ENCODE measurements at places on chromosomes 4 and X.

DNA sequence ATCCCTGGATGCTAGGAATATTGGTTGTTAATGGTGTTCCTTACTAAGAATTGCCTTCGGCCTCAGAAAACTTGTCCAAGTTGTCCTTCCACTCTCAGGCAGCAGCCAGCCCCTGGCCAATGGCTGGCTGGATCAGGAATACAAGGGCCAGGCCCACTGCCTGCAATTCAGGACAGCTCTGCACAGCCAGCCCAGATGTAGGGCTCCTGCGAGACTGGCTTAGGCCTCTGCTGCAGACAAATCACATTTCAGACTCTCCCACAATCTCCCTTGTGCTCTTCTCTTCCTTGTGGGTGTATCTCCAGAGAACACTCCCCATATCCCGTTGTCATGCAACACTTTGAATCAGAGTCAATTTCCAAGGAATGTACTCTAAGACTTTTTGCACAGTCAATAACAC lies 747.6 kb upstream of the FTHL17 start:
- H3K36me3 ChIP-seq: no peaks in the 10 kb centered on the region
- H3K4me3 ChIP-seq: no peak overlapping the region
- H3K4me1 ChIP-seq: no peaks in the 10 kb centered on the region

DNA sequence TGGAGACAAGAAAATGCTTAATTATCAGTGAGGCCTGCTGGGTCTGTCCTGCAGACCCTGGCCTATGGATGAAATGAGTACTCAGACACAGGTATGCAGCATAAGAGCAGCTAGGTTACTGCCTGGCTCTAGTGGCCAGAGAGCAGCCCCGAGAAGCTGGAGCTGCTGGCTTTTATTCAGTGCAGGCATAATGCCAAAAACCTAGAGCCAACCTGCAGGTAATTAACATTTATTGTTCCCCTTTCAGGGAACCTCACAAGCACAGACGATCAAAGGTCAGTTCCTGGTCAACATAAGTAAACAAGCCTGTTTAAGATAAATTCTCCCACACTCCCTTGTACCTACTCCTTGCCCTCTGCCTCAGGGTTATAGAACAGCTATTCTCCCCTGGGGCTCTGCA lies 13.3 kb downstream of the IDS start:
- peaks cover 23% of the 10 kb centered on the region for H3K4me1 ChIP-seq
- peaks cover 49% of the 10 kb centered on the region for H3K36me3 ChIP-seq
- no peaks in the 10 kb centered on the region for H3K27me3 ChIP-seq
- DNase-seq: no peak
- H3K27ac ChIP-seq: no peak overlapping the region

GRCh38 chr4:169080981-169081380 lies 70.9 kb upstream of the CBR4 start:
- DNase-seq: peak; percentile 38
- H3K4me1 ChIP-seq: peaks cover 7% of the 10 kb centered on the region

DNA sequence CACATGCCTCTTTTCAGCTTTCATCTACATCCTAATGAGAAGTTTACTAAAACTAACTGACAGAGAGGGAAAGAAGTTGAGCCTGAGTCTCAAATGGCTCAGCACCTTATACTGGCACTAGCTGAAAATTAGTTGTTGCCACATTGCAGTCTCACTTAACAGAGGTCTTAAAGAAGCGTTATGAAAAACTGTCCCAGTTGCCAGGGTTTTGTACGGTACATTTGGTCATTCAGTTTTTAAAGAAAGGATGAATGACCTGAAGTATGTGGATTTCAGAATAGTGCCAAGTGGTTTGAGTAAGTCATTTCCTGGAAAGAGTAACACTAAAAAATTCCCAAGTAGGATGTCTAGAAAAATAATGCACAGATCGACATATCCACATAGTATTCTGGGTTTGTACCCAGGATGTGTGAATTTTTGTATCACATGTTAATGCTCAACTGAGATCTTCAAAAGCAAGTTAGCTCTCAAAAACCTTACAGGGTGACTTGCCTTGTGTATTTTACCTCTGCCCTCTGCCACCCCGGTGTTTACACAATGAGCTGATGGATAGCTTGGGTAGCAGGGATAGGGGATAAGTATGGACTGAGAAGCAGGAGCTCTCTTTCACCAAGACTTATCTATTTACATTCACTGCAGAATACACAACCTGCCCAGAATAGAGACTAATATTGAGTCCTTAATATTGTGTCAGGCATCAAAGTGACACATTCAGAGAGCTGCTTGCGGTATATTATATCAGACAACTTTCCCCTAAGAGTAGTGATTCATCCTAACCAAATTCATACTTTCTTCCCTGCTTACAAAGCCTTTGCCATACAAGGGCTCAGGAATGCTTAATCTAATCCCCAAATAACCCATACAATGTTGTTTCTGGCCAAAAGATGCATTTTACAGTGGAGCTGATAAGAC lies 1075.7 kb upstream of the PABPC4L start:
- H3K4me3 ChIP-seq: no peak overlapping the region
- no peaks in the 10 kb centered on the region for H3K36me3 ChIP-seq
- peak overlapping the region; percentile 61 for H3K27ac ChIP-seq
- no peaks in the 10 kb centered on the region for H3K27me3 ChIP-seq
- peak; percentile 19 for DNase-seq

DNA sequence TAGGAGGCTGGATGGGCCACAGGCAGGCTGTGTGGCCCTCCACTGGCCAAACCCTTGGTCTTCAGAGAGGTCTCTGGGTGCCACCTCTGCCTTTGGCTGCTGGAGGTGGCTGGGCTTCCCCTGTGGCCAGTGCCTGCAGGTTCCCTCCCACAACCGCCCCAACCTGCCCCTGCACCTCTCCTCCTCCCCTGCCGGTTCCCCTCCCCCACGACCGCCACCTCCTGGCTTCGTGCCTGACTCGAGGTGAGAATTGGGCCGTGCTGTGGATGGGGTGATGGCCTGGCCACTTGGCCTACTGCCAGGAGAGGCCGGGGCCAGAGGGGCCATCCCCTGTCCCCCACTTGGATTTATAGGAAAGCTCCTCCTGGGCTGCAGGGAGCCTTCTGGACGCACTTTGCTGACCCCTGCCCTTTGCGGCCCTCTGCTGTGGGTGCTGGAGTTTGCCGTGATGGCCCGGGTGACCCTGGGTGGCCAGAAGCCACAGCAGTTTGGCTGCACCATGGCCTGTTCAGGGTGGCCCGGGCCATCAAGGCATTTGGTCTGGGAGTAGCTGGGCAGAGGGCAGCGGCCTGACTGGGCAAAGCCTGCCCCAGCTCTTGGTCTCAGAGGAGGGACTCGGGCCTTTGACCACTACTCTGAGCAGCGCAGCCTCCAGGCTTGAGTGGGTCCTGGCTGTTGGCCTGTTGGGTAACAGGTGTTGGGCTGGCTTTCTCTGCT lies 3.8 kb downstream of the NAT8L start:
- peaks cover 27% of the 10 kb centered on the region for H3K4me1 ChIP-seq
- no peak overlapping the region for H3K4me3 ChIP-seq
- peaks cover 53% of the 10 kb centered on the region for H3K27me3 ChIP-seq
- H3K27ac ChIP-seq: no peak overlapping the region
- no peak for DNase-seq

GRCh38 chr4:186954509-186954908 lies 230.9 kb upstream of the FAT1 start:
- peaks cover 1% of the 10 kb centered on the region for H3K4me1 ChIP-seq
- no peak for DNase-seq
- no peaks in the 10 kb centered on the region for H3K36me3 ChIP-seq
- H3K4me3 ChIP-seq: no peak overlapping the region
- H3K27me3 ChIP-seq: no peaks in the 10 kb centered on the region
- H3K27ac ChIP-seq: no peak overlapping the region

GRCh38 chrX:153495903-153496589 lies 1.3 kb downstream of the BGN start:
- peaks cover 31% of the 10 kb centered on the region for H3K4me1 ChIP-seq
- H3K36me3 ChIP-seq: no peaks in the 10 kb centered on the region
- no peak overlapping the region for H3K27ac ChIP-seq
- peaks cover 6% of the 10 kb centered on the region for H3K27me3 ChIP-seq
- H3K4me3 ChIP-seq: no peak overlapping the region

DNA sequence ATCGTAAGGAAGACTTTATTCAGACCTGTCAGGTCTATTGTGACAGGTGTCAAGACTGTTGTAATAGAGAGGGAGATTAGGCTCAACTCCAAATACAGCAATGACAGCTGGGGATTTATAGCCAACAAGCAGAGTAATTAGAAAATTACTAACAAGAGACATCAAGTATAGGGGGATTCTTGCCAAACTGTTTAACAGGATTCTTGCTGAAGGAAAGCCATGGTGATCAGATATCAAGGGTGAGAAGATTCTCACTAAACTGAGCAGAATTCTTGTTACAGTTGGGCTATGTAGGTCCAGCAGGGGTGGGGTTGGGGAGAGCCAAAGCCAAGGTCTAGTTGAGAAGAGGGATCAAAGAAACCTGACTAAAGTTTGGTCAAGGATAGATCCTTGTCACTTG lies 461.0 kb upstream of the GALNT7 start:
- DNase-seq: no peak
- H3K27me3 ChIP-seq: no peaks in the 10 kb centered on the region
- no peaks in the 10 kb centered on the region for H3K36me3 ChIP-seq
- no peak overlapping the region for H3K4me3 ChIP-seq
- no peaks in the 10 kb centered on the region for H3K4me1 ChIP-seq
- H3K27ac ChIP-seq: no peak overlapping the region

DNA sequence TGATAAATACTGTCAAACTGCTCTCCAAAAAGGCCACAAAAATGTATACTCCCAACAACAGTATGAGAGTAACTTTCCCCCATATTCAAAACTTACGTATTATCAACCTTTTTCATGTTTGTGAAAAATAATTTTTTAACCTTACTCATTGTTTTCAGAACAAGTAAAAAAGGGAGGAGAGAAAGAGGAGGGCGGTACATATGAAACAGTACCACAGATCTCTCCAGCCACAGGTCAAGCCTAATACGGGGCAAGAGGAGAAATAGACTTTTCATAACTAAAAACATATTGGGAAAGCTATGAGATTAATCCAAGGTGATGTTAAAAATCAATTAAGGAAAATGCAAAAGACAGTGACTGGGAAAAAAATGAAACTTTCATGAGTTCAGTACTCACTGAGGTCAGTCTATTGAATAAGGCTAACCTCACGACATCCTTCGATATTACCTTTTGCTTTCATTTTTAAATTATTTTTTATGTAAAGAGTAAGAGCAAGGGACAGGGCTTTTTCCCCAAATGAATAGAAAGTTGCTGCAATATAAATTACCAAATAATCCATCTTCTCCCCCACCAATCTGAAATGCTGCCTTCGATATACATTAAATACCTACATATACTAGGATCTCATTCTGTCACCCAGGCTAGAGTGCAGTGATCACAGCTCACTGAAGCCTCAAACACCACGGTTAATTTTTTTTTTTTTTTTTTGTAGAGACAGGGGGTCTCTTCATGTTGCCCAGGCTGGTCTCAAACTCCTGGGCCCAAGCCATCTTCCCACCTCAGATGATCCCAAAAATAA lies 25.3 kb downstream of the FBXW7 start:
- no peaks in the 10 kb centered on the region for H3K36me3 ChIP-seq
- no peaks in the 10 kb centered on the region for H3K27me3 ChIP-seq
- no peak for DNase-seq
- H3K27ac ChIP-seq: no peak overlapping the region

GRCh38 chr4:138948918-138949317 lies 66.7 kb upstream of the NOCT start:
- peak; percentile 44 for DNase-seq
- no peak overlapping the region for H3K4me3 ChIP-seq

DNA sequence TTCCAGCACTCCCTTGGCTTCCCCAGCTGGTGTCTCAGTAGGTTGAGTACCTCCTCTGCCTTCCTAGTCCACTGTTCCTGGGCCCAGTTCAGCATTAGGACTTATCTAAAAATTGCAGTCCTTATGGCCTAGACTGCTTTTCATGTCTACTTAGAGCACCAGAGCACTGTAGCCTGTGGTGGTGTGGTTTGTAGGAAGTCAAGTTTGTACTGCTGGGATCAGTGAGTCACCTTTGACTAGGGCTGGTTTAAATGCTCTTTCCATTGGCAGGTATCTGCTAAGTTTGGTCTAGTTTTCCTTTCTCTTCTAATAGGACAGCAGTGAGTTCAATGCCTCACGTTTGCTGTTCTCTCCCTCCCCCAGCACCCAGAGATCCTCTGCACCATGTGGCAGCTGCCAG lies 233.6 kb upstream of the WDFY3 start:
- H3K36me3 ChIP-seq: no peaks in the 10 kb centered on the region
- H3K27ac ChIP-seq: no peak overlapping the region
- no peaks in the 10 kb centered on the region for H3K4me1 ChIP-seq
- H3K4me3 ChIP-seq: no peak overlapping the region

GRCh38 chr4:166315721-166316467 lies 442.9 kb downstream of the TLL1 start:
- H3K4me3 ChIP-seq: no peak overlapping the region
- H3K27me3 ChIP-seq: no peaks in the 10 kb centered on the region
- no peaks in the 10 kb centered on the region for H3K4me1 ChIP-seq
- DNase-seq: no peak
- H3K36me3 ChIP-seq: no peaks in the 10 kb centered on the region

- no peaks in the 10 kb centered on the region for H3K27me3 ChIP-seq
- no peak overlapping the region for H3K27ac ChIP-seq
- H3K36me3 ChIP-seq: no peaks in the 10 kb centered on the region
- DNase-seq: no peak
Measured at GRCh38 chrX:117059848-117060247, 597.1 kb upstream of the CT83 start.

- H3K4me1 ChIP-seq: no peaks in the 10 kb centered on the region
- H3K27ac ChIP-seq: no peak overlapping the region
- H3K36me3 ChIP-seq: no peaks in the 10 kb centered on the region
- H3K4me3 ChIP-seq: no peak overlapping the region
Measured at GRCh38 chr4:108813261-108813660, 50.4 kb upstream of the ETNPPL start.

GRCh38 chrX:128901018-128901417 lies 622.3 kb downstream of the SMARCA1 start:
- DNase-seq: no peak
- H3K27ac ChIP-seq: no peak overlapping the region
- H3K4me1 ChIP-seq: no peaks in the 10 kb centered on the region
- H3K36me3 ChIP-seq: no peaks in the 10 kb centered on the region
- no peaks in the 10 kb centered on the region for H3K27me3 ChIP-seq
- H3K4me3 ChIP-seq: no peak overlapping the region

- no peaks in the 10 kb centered on the region for H3K27me3 ChIP-seq
- H3K4me3 ChIP-seq: no peak overlapping the region
- DNase-seq: no peak
Measured at GRCh38 chrX:17409566-17410290, 34.7 kb downstream of the NHS start.

GRCh38 chr4:189267312-189267965 lies 673.2 kb upstream of the FRG1 start:
- no peaks in the 10 kb centered on the region for H3K27me3 ChIP-seq
- no peaks in the 10 kb centered on the region for H3K36me3 ChIP-seq
- H3K4me3 ChIP-seq: no peak overlapping the region
- no peak overlapping the region for H3K27ac ChIP-seq

GRCh38 chr4:76688619-76689144 lies 209.3 kb downstream of the SOWAHB start:
- peaks cover 2% of the 10 kb centered on the region for H3K4me1 ChIP-seq
- H3K27ac ChIP-seq: peak overlapping the region; percentile 23
- no peaks in the 10 kb centered on the region for H3K36me3 ChIP-seq
- H3K27me3 ChIP-seq: no peaks in the 10 kb centered on the region
- peak; percentile 34 for DNase-seq

Measured in mesenchymal stem cell (in vitro differentiated cells and primary cell).